Left renal cortex interstitium (tissue), 4 donors: ENCODE measurements at places on chromosomes 4 and X.
A peak's percentile ranks its signal among the peaks of the same experiment; 100 is the strongest.

GRCh38 chr4:5446595-5447226 lies 261.6 kb downstream of the EVC2 start:
- no peak for DNase-seq

GRCh38 chr4:27861381-27861787 lies 1000.7 kb downstream of the STIM2 start:
- DNase-seq: no peak

GRCh38 chr4:13306356-13306755 lies 177.8 kb downstream of the RAB28 start:
- no peak for DNase-seq

DNA sequence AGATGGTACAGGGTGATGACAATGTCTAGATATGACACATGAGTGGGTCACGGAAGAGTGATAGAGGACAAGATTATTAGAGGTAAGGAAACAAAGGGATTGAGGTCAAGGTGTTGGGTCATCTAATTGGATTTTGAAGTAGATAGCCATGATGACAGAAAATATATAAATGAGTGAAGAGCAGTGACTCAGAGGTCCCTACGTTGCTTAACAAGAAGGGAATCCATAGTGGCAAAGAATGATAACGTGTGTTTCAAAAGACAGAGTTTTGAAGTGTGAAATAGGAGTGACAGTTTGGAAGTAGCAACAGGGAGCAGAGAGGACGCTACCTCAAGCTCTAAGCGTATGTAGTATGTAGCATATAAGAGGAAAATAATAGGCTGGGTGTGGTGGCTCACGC lies 22.2 kb upstream of the CAMK2D start:
- no peak for DNase-seq

GRCh38 chr4:26723216-26723615 lies 137.4 kb upstream of the STIM2 start:
- DNase-seq: no peak

DNA sequence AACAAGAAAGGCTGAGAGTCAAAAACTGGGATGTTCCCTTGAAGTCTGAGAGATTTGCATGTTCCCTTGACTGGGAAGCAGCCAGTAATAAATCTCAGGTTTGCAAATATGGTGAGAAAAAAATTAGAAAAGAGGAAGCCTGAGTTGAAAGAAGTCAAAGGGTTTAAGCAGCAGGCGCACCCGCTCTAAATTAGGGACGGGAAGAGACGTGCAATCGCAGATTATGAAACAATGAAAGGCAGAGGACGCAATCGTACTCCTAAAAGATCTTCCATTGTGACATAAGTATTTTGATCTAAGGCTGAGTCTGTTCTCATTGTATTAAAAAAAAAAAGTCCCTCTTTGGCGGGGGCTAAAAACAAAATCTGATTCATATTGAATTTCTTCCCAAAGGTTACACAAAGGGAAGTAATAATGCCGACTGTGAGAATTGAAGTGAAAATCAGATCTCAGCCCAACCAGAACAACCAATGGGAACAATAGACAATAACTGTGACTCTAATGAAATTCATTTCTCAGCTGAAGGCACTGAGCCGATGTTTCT lies 28.2 kb downstream of the SAT1 start:
- DNase-seq: no peak

- DNase-seq: no peak
Observed at GRCh38 chr4:138815811-138816210, 199.8 kb upstream of the NOCT start.

- no peak for DNase-seq
Observed at GRCh38 chrX:6666624-6667023, 131.7 kb upstream of the VCX3A start.

DNA sequence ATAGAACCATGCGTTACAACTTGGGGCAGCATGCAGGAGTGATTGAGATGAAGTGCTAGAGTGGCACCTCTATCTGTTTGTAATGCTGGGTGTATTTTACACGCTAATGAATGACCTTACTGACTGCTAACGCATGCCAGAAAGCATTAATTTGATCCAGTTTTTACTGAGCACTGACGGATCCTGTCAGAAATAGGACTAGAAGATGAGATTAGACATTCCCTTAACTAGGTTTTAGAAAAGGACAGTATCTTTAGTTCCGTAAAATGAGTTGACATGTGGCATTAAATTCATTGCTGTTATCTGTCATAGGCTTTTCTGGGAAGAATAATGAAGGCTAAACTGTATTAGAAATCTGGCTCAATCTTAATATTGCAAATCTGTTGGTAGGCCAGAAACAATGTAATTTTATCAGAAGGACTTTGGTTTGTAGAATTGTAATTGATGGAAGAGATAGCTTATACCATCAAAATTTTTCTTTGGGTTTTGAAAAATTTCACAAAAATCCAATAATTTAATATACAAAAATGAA lies 140.4 kb upstream of the WDFY3 start:
- no peak for DNase-seq

DNA sequence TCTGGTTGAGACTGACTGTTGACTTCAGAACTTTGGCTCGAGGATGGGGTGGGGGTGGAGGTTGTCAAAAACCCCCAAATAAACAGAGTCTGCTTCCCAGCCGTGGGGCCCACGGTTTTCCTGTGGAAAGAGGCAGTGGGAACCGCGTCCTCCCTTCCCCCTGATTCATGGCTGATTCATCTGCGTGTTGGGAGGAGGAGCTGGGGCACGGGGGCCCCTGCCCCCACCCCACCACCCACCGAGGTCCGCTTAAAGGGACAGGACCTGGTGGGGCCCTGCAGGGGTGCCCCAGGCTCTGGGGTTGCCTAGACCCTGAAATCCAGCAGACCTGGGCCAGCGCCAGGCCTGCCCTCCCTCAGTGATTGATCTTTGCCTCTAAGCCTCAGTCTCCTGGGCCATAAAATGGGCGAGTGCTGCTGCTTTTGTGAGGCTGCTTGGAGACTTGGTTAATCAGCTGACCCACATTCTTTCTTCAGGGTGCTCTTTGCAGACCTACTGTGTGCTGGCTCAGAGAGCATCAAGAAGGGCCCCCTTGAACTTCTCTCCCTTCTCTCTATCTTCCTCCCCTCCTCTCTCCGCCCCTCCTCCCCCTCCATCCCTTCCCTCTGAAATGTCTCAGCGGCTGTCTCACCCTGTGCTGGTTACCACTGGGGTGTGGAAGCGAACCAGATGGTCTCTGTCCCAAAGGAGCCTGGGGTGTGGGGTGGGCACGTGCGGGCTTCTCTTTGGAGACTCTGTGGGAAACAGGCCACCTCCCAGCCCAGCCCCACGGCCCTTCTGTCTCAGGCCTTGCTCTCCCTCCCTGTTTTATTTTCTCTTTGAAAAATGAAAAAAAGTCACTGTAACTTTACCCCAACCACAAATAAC lies 9.1 kb downstream of the HTRA3 start:
- DNase-seq: no peak

DNA sequence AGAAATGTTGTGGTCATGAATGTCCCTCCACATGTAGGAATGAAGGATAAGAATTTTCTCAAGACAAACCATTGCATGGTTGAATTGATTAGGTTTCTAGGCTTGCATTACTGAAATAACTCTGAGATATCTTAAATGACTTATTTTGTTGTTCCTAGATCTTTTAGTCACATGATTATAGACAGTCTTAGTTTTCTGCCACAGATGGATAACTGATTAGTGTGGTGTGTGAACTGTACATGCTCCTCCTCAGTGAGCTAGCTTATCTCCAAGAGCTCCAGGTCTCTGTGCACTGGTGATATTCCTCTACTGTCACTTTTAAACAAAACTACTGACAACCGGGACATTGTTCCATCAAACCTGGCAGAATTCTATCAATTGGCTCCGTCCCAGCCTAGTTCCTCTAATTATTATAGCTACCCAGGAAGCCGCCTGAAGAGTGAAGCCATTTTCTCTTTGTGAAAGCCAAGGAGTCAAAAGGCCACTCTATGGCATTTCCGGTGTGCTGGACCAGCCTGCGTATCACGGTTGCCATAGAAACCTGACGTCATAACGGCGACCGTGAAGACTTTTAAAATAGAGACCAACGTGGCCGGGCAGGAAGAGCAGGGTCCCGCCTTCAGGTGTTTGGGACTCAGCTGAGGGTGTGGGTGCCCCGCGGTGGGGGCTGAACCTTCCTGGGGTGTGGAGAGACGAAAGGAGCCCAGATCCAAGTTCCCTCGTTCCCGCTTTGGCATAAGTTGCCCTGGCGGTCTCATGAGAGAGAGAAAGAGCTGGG lies 28.1 kb downstream of the BEX3 start:
- peak; percentile 65 for DNase-seq

GRCh38 chr4:55398966-55399365 lies 3.2 kb downstream of the TMEM165 start:
- no peak for DNase-seq

GRCh38 chr4:188396037-188396436 lies 256.8 kb downstream of the TRIML1 start:
- no peak for DNase-seq

DNA sequence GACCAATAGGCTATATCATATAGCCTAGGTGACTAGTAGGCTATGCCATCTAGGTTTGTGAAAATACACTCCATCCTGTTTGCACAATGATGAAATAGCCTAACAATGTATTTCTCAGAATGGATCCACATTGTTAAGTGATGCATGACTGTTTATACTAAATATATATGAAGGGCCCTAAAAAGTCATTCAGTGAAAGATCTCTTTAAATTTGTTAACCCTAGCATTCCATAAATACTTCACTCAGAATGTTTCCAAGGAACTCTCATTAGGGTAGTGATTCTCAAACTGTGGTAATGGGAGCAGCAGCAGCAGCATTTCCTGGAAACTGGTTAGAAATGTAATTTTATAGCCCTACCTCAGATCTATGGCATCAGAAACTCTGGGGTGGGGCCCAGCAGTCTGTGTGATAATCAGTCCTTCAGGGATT lies 74.9 kb downstream of the PRRG1 start:
- DNase-seq: no peak

DNA sequence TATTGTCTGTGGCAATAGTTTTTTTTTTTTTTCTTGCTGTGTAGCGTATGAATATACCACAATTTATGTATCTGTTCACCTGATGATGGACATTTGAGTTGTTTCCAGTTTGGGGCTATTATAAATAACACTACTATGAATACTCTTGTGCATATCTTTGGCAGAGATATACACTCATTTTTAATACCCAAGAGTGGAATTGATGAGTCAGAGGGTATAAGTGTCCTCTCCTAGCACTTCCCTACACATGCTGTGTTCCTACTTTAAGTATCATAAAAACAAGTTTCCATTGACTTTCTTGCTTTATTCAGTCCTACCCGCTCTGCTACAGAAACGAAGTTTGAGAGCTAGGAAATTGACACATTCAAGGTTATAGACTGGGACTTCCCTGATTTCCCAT lies 39.8 kb downstream of the XIAP start:
- no peak for DNase-seq

- no peak for DNase-seq
Observed at GRCh38 chrX:10325611-10326010, 168.8 kb downstream of the CLCN4 start.

- no peak for DNase-seq
Observed at GRCh38 chrX:153829549-153829798, 870 bp downstream of the PDZD4 start.

DNA sequence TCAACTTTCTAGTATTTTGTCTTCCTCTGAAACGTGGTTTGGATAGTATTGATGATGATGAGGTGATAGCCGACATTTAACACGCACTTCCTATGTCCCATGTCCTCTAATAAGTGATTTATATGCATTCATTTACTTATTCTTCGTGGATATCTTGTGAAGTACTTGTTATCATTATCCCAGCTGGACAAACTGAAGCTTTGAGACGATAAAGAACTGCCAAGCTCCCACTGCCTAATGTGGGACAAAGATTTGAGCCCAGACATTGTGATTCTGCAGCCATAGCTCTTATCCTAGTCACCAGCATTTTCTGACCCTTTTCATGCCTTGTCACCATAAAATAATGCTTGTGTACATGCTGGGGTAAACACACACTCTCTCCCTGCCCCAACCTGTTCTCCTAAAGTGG lies 92.5 kb downstream of the RAPGEF2 start:
- no peak for DNase-seq

DNA sequence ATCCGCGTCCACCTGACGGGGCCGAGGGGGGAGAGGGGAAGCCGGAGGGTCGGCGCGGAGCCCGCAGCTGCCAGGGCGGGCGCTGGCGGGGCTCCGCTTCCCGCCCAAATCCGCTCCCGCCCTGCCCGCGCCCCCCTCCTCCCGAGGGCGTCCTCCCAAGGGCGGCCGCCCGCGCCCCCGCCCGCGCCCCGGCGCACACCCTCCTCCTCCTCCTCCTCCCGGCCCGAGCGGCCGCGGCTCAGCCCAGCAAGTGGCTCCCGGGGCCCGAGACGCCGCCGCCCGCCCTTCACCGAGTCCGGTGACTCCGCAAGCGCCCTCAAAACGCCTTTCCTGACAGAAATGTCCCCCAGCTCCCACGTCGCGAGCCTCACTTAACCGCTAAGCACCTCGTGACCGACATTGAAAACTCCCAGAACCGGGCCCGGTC lies 487 bp downstream of the HMGB2 start:
- DNase-seq: peak; percentile 1

- DNase-seq: no peak
Observed at GRCh38 chrX:129843209-129843458, 552 bp downstream of the ZDHHC9 start.

DNA sequence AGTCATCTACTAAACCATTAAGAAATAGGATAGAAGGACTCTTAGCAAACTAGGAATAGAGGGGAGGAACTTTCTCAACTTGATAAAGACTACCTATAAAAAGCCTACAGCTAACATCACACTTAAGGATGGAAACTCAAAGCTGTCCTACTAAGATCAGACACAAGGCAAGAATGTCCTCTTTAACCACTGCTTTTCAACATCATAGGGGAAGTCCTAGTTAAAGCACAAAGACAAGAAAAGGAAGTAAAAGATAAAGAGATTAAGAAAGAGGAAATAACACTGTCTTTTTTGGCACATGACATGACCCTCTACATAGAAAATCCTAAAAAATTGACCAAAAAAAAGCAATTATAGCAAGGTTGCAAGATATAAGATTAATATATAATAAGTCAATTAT lies 136.6 kb downstream of the FBXW7 start:
- no peak for DNase-seq

- DNase-seq: no peak
Observed at GRCh38 chr4:14816623-14817261, 185.5 kb upstream of the CPEB2 start.

GRCh38 chr4:7423801-7424552 lies 10.8 kb downstream of the PSAPL1 start:
- no peak for DNase-seq

DNA sequence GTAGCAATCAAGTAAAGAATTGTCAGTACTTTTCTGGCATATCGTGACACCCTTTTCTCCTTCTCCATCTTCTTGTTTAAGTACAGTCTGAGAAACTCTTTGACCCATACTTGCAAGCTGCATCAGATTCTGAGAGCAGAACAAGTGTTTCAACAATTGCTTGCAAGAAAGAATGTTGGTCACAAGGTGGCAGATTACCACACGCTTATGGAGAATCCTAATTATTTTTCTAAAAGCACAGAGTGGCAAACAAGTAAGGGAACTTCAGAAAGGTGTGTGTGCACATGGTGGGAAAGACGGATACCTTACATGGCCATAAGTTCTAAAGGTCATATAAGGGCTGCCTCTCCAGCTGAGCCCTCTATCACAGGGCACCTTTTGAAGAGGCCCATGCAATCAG lies 136.4 kb upstream of the FGF13 start:
- DNase-seq: no peak
